ENCODE measurements at places on chromosomes 1 and 21. TPM values are rescaled to one million over a fixed set of nuclear protein-coding genes. Genes with fewer than 3 reads are reported as not detected.

Gene PCP4L1
- polyA plus RNA-seq = 2.1 TPM

Gene TNFSF18
- polyA plus RNA-seq = 0.16 TPM

Gene FAM167B
- polyA plus RNA-seq = 12.5 TPM

DNA sequence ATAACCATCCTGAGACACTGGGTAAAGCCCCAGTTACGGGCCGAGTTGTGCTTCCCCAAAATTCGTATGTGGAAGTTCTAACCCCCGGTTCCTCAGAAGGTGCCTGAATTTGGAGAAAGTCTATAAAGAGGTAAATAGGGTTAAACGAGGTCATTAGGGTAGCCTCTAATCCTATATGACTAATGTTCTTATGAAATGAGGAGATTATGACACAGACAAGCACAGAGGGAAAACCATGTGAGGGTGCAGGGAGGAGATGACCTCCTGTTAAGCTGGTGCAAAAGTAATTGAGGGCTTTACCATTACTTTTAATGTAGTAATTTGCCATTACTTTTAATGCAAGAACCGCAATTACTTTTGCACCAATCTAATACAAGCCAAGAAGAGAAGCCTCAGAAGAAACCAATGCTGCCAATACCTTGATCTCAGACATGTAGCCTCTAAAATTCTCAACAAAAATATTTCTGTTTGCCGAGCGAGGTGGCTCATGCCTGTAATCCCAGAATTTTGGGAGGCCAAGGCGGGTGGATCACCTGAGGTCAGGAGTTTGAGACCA is 260.8 kb downstream of the GPATCH2 start:
- no peak for DNase-seq

GRCh38 chr1:66475940-66476339 is 58.0 kb upstream of the SGIP1 start:
- DNase-seq = no peak

GRCh38 chr1:229221106-229222019 is 49.5 kb upstream of the RAB4A start:
- no peak for DNase-seq

DNA sequence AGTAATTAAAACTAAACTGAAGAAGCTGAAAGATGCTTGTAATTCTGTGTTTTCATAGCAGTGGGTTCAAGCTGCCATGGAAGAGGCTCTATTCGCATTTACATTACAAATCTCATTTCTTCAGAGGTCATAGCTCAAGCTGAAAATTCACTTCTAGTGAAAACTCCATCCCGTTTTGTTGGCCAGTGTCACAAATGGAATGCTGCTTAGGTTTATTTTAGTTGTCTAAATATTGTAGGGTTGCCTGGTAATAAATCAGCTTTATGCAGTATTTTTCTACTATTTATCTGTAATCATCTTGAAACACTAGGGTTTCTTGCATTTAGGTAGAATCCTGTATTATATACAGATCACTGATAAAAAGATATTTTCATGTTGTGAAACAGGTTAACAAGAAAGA is 240.6 kb downstream of the PTBP2 start:
- no peak for DNase-seq

GRCh38 chr1:167456524-167456923 is 61.8 kb downstream of the CD247 start:
- no peak for DNase-seq

DNA sequence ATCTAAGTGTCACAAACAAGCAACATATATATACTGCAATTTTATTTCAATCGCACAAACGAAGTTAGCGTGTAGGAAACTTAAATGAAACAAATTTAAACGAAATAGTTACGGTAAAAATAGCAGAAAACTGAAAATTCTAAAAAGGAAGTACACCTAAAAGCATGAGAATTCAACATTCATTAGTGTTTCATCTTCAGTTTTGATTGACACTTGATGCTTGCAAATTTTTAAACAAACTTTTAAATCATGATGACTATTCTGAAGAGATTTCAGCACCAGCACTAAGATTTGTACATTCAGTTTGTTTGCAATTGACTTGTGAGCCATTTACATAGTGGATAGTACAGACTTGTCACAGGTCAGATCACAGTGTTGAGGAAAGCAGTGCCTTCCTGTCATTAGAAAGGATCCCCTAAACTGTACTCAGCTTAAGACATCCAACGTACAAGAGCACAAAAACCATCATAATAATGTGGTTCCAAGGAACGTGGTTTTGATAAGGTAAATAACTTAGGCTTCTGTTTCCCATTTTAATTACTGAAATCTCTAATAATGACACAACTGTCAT is 67.0 kb upstream of the LBR start:
- DNase-seq = no peak

- no peak for DNase-seq
These were observed 95.6 kb downstream of the CD58 start for GRCh38 chr1:116474921-116475849.
